Kidney epithelial cell (primary cell): ENCODE measurements at places on chromosomes 1 and 21.
A peak's percentile ranks its signal among the peaks of the same experiment; 100 is the strongest.

DNA sequence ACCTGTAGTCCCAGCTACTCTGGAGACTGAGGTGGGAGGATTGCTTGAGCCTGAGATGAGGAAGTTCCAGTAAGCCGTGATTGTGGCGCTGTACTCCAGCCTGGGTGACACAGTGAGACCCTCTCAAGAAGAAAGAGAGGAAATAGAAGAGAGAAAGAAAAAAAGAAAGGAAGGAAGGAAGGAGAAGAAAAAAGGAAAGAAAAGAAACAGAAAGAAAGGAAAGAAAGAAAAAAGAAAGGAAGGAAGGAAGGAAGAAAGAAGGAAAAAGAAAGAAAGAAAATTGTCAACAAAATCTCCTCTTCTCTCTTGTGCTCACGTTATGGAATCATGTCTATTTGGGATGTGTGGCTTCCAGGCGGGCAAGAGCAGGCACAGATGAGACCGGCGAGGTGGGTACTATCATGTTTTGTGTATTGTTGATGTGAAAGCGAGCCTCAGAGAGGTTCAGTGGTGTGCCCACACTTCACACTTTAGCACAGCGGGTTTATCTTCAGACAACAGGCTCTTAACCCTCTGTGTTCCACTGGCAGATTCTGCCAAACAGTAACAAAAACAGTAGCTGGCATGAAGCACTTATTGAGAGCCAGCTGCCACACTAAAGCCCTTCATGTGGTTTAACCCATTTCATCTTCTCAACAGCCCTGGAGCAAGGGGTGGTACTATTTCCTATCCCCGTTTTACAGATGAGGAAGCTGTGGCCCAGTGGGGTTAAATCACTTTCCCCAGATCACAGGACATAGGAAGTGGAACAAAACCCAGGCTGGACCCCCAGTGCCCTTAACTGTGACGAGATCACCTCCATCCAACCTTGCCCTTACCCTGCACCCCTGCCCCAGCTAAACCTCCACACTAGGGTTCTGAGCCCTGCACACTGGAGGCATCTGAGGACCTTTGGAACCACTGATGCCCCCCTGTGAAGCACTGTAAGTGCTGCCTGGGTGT lies 94.7 kb upstream of the TARDBP start:
- DNase-seq: no peak

- DNase-seq: no peak
These were observed 32.8 kb downstream of the PRRX1 start for GRCh38 chr1:170696591-170697290.

DNA sequence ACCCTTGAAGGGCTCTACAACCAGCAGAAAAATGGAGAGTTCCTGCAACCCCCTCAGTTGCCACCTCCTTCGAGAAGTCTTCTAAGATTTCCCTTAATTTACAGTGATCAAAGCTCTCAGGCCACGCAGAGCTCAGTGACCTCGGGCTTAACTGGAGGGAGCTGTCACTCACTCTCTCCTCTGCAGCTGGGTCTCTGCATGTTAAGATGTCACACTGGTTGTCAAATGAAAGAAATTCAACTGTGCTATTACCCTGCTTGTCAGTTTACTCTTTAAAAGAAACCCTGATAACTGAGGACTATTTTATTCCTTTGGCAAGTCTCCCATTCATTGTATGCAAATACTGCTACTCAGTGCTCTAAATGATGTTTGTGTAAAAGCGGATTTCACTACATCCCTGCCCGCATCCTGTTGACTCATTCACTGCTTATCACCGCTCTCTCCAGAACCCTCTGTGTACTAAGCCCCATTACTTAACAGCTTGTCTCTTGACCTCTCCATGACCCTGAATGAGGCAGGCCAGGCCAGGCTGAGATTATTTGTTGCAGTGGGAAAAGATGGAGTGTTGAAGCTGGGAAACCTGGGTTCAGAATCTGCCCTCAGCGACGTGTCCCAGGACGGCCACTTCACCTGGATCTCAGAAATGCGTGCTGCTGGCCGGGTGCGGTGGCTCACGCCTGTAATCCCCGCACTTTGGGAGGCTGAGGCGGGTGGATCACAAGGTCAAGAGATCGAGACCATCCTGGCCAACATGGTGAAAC lies 13.7 kb downstream of the DHRS3 start:
- peak; percentile 94 for DNase-seq

DNA sequence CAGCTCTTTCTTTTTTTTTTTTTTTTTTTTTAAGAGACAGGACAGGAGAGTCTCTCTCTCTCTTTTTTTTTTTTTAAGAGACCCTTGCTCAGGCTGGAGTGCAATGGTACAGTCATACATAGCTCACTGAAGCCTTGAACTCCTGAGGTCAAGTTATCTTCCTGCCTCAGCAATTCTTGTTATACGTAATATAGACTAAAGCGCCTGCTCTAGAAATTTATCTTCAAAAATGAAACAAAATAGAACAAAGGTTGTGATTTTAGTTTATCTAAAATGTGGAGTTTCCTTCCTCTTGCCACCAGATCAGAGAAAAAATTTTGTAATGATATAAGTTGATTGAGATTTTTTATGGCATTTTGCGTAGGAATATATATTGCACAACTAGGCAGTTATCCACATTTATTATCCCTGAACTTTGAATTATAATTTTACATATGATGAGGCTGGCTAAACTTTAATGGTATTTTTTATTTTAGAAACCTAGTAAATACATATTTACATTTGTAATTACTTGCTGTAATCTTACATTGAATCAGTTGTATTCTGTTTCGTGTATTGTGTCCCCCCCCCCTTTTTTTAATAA lies 44.2 kb downstream of the MTF2 start:
- no peak for DNase-seq

DNA sequence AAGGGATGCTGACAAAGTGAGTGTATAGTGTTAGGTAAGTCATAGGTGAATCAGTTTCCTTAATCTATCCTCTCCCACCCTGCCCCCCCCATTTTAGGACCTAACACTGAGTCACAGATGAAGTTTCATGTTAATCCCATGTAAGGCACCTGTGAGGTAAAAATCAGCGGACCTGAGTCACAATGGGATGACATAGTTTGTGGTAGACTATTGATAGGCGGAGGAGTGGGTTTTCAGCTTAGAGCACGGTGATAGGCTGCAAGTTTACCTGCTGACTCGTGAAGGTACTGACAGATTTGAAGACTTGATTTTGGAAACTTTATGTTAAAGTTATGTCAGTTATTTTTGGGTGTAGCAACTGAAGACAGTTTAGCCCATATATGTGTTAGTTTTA lies 1.7 kb downstream of the TOR1AIP1 start:
- DNase-seq: peak; percentile 56

GRCh38 chr1:118934706-118935105 lies 53.4 kb downstream of the TBX15 start:
- DNase-seq: no peak

DNA sequence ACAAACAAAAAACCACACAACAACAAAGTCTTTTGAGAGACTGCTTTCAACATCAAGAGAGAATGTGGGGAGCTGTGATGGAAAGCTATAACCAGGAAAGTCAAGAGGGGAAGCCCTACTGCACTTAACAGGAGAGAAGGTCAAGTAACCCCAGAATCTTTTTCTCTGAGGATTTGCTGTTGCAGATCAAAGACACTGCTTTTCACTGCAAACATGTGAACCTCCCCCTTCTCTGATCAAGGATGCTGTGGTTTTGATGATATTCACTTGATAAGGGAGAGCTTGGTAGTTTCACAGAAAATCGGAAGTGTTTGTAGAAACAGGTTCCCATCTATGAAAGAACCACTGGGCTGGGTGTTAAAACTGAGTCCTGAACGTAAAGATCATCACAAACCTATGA lies 4.8 kb downstream of the ETV3 start:
- no peak for DNase-seq

DNA sequence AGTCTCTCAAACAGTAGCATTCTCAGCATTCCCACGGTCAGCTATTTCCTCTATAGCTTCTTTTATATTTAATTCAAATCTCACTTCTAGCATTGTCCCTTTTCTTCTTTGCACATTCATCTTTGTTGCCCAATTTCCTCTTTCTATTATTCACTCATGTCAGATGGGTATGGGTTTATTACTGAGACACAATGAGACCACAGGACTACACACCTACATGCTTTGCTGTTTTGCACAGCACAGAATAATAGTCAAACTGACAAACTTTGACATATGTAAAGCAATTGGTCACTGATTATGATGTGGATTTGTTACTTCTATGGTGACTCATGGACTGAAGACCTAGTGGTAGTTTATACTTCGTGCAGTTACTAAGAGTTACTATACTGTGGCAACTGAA lies 5.8 kb upstream of the CD1C start:
- no peak for DNase-seq

GRCh38 chr1:186188004-186188539 lies 187.0 kb downstream of the TPR start:
- peak; percentile 85 for DNase-seq

- no peak for DNase-seq
These were observed 9.7 kb downstream of the KRTAP13-3 start for GRCh38 chr21:30415993-30416392.
